ENCODE measurements at places on chromosomes 1 and 21.
A peak's percentile ranks its signal among the peaks of the same experiment; 100 is the strongest.

- no peak for DNase-seq
Measured at GRCh38 chr1:99560207-99561040, 85.5 kb upstream of the PALMD start.

DNA sequence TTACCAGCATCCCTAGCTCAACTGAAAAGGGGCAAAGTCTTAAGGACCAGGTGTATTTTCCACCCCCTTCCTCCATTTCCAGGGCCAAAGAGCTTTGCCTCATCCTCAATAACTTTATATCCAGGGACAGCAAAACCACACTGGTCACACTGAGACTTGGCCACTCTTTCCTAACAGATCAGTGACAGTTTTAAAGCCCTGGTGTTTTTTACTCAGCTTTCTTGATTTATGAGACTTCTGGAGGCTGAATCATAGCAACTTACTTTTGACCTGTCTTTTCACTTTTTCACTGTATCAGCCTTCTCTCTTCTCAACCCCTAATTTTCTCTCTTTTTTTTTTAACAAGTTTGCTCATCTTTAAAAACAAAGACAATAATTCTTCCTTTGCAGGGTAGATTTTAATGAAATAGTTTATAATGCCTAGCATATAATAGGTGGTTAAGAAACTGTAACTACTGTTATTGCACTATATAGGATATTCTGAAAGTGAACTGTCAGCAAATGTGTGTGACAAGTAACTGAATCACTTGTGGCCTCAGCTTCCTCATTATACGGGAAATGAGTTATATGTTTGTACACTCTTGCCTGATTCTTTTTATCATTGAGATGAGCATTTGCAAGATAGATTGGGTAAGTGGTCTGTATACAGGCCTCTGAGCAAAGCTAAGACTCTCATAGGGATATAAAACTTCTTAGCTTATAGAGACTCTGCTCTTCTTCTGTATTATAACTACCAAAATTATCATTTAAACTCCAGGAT, 19.7 kb upstream of the DYNLT5 start:
- no peak for DNase-seq

GRCh38 chr1:226443439-226443838, 35.5 kb upstream of the PARP1 start:
- no peak for DNase-seq

- DNase-seq, result no peak
Measured at GRCh38 chr1:113390871-113391648, 745 bp downstream of the MAGI3 start.

GRCh38 chr1:247316590-247317197, 15.0 kb downstream of the ZNF496 start:
- DNase-seq, result no peak

DNA sequence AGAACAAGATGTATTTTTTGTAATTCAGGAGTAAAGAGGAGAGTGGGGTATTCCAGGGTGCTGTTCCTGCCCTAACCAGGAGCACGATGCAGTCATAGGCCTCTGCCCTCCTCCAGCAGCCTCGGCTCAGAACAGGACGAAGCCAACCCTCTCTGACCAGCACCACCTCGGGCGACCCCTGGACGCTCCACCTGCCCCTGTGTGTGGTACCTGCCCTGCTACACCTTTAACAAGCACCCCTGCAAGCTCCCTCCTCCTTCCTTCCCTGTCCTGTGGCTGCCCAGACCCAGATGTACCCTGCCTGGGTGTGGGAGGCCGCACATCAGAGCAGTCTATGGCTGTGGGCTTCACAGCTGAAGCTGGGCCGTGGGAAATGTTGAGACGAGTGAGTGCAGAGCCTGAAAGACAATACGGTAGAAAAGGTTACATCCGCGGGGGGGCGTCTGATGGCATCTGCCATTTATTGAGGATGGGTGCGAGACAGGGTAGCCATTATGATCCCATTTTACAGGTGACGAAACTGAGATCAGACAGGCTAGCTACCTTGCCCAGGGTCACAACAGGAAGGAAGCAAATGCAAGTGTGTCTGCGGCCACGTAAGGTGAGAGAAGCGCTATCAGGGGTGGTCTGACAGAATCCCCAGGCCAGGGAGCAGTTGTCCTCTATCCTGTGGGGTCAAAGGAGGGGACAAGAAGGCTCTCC, 4.6 kb downstream of the ERG start:
- DNase-seq, result no peak

DNA sequence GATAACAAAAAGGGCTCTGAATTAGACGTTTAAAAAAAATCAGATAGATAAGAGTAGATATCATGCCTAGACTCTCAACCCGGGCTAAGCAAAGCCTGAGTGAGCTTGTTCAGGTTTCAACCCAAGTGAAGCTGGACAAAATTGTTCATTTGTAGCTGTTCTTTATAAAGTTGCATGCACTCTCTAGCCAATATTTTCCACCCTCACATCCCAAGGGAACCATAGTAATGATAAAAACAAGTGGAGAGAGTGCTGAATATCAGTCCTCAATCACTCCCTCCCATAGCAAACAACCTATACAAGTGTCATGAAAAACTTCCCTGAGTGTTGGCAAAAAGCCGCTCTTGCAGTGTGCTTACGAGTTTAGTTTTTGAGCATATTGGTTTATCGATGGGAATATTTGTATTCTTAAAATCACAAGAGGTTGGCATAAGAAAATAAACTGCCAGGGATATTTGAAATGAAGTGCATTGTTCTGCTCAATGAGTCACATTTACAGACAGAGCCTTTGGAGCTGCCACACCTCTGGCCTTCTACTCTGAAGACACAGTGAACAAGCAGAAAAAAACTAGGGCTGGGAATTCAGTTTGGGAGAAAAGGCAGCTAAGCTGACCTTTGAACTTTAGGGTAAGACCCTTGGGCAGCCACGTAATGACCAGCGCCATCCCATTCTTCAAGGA, 2.2 kb upstream of the CLCA2 start:
- no peak for DNase-seq

DNA sequence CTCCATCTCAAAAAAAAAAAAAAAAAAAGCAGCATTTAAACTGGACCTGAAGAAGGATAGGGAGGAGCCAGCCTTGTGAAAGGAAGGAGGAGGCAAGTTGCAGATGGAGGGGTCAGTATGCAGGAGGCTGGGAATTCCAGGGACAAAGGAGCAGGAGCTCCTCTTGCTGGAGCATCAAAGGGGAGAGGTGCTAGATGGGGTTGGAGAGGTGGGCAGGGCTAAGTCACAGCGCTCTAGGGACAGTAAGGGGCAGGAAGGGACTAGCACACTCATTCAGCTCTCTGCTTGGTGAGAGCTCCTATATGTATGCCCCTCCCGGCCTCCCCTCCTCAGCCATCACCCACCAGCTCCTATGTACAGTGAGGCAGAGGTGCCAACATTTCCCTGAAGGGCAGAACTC, 26.8 kb downstream of the MAP7D1 start:
- no peak for DNase-seq

- no peak for DNase-seq
Measured at GRCh38 chr1:229567109-229567868, 8.8 kb upstream of the ABCB10 start.

DNA sequence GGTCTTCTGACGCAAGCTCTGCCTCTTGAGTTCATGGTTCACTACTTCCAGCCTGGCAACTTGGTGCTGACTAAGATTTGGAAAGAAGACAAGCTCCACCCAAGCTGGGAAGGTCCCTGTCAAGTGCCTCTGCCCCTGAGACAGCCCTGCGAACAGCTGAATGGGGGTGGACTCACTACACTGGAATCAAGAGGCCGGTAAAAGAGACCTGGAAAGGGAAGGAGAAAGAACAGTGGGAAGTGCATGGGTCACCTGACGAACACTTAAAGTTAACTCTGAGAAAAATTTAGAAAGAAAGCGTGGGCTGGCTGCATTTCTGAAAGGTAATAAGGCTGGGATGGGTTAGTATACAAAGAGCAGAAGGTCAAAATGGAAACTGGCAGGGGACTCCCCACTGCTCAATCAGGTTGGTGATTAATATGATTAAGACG, 26.1 kb upstream of the ZNF496 start:
- DNase-seq, result peak; percentile 31

DNA sequence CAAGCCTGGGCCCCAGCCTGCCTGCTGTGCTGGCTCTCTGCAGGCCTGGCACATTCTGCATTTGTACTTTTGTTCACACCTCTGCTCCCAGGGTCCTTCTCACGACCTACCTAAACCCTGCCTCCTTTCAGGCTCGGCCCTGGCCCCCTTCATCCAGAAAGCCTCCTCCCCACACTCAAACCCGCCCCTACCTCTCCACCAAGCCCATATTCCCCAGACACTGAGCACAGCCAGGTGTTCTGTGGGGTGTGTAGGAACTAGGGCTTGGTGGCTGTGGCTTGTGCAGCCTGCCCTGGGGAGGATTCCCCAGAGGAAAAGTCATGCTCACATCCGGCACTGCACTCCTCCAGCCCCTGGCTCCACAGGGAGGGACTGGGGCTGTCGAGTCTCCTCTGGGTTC, 8.2 kb upstream of the MIXL1 start:
- DNase-seq, result no peak

DNA sequence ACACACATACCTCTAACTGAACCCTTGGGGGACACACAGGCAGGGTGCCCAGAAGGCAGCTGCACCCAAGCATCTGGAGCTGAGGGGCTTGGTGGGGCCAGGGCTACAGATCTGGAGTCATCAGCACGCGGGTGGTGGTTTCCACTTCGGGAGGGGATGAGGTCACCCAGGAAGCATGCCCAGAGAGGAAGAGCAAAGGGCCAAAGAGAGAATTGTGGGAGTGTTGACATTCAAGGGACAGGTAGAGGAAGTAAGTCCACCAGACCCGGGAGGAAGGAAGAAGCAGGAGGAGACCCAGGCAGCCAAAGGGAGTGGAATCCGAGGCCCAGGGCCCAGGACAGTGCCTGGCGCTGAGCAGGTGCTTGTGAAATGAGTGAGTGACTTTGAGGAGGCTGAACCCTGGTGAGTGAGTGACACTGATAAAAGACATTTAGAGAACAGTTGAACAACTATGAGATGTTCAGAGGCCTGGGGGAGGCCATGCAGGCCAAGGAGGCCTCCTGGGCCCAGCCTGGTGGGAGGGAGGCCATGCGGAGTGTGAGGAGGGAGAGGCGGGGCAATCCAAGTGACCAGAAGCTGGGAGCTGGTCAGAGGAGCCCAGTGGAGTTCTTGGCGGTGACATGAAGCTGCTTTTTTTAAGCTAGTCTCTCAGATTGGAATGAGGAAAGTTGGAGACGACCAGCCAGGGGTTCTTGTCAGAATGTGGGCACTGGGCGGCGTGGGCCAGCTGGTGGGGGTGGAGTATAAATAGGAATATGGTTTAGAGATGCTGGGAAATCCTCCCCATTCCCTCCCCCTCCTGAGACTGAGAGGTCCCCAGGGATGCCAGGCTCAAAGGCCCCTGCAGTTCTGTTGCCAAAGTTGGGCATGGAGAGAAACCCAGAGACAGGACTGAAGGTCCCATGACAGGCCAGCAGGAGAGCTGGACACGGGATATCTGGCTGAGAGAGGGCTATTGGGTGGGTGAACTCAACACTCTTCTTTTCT, 7.9 kb downstream of the CDK18 start:
- DNase-seq, result no peak

DNA sequence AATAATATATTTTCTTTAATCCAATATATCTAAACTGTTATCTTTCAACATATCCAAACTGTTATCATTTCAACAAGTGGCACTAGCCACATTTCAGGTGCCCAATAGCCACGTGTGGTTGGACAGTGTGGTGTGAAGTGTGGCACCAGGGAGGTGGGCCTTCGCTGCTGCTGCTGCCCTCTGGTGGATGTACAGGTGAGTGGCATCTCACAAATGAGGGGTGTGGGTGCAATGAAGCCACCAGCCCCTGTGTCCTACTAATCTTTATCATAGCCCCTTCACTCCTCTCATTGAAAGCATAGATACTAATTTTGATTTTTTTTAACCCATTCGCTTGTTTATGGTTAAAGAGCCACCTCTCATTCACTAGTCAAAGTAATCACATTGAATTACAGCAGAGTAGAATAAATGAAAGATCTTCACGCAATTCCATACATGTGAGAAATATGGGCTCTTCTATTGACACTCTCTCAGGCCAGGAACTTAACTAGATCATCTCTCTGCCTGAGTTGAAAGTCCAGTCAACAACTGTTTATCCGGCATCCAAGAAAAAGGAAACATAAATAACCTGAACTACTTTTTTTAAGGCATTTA, 499.2 kb downstream of the OMA1 start:
- no peak for DNase-seq

GRCh38 chr1:19435851-19436455, 49.4 kb downstream of the CAPZB start:
- no peak for DNase-seq

DNA sequence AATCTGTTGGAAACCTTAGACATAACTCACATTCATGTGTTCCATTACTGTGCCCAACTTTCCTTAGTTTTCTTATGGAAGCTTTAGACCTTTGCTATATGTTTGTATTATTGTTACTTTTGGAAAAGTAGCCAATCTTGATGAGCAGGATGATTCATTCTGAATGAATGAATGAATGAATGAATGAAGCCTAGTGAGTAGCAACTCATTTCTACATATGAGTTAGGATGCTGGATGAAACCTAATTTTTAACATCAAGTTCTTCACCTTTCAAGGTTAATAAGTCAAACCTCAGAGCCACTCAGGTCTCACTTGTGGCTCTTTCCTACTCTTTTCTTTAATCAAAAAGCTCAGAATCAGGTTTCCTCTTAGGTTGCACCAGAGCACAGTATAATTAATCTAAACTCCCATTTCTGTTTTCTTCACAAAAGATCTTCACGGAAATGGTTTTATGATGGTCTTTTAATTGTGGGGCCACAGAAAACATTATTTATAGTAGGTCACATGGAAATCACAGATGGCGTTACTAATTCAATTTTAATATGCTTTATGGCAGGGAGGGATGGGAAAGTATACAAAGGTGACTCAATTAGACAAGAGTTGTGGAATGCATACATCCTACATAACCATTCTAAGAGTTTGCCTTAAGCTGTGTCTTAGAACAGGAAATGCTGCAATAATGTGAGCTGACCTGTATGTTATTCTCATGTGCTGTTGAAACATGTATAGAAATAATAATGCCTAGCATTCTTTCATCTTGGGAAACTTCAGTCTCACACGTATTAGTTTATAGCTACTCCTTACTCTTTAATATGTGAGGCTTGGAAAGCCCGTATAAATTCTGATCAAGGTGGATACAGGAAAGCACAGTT, 4.5 kb upstream of the DDX59 start:
- peak; percentile 57 for DNase-seq

DNA sequence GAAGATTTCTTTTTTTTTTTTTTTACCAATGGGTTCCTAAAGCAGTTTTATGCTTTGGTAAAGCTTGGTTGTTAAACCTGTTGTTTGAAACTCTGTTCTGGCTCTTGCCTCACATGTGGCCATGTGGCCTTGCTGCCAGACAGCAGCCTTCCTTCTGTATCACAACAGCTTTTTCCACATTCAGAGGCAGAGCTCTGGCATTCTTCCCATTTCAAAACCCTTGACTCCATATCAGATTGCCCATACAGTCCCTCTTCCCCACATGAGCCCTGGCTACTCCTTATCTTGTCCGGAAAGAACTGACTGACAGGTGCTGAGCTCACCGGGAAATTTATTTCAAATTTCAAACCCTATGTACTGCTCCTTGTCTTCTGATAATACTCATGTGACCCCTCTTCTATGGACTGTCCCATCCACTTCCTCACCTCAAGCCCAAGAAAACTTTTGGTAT, 38.5 kb upstream of the LAX1 start:
- DNase-seq, result no peak

GRCh38 chr1:228691926-228692325, 43.4 kb upstream of the RHOU start:
- DNase-seq, result no peak
